ENCODE measurements at places on chromosomes 12 and 14. TPM values are rescaled to one million over a fixed set of nuclear protein-coding genes. Genes with fewer than 3 reads are reported as not detected.

- no peak overlapping the region for H3K4me3 ChIP-seq
- H3K4me1 ChIP-seq: no peaks in the 10 kb centered on the region
- H3K27me3 ChIP-seq: no peaks in the 10 kb centered on the region
- H3K27ac ChIP-seq: no peak overlapping the region
- H3K36me3 ChIP-seq: no peaks in the 10 kb centered on the region
These were observed 549.7 kb upstream of the TMEM132C start for GRCh38 chr12:127717278-127717677.

OR6C6 gene
- total RNA-seq: not detected

GRCh38 chr12:41418586-41418985 is 230.5 kb downstream of the PDZRN4 start:
- peaks cover 24% of the 10 kb centered on the region for H3K4me1 ChIP-seq
- H3K27me3 ChIP-seq: no peaks in the 10 kb centered on the region
- no peak for DNase-seq

DNA sequence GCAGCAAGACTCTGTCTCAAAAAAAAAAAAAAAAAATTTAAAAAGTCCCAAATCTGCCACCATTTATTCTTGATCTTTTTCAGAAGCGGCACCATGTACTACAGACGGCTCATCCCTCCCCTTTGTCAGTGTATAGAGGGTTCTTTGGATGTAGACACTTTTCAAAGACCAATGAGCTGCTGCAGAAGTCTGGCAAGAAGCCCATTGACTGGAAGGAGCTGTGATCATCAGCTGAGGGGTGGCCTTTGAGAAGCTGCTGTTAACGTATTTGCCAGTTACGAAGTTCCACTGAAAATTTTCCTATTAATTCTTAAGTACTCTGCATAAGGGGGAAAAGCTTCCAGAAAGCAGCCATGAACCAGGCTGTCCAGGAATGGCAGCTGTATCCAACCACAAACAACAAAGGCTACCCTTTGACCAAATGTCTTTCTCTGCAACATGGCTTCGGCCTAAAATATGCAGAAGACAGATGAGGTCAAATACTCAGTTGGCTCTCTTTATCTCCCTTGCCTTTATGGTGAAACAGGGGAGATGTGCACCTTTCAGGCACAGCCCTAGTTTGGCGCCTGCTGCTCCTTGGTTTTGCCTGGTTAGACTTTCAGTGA is 6.5 kb upstream of the ACACB start:
- no peak overlapping the region for H3K4me3 ChIP-seq
- peaks cover 12% of the 10 kb centered on the region for H3K4me1 ChIP-seq

- peaks cover 6% of the 10 kb centered on the region for H3K4me1 ChIP-seq
- H3K27ac ChIP-seq: no peak overlapping the region
- no peak overlapping the region for H3K4me3 ChIP-seq
- no peaks in the 10 kb centered on the region for H3K36me3 ChIP-seq
- DNase-seq: no peak
These were observed 269.9 kb downstream of the CACNA1C start for GRCh38 chr12:2322554-2323120.

Data from neural progenitor cell (in vitro differentiated cells).